ENCODE measurements at places on chromosomes 16 and 17.

GRCh38 chr17:42097691-42098631, at the start of gene ZNF385C:
ZNF385C (minus strand) TSS chr17:42098473; CDS start chr17:42063056, 35,417 bp downstream.
- DNase-seq: peak; percentile 62

- peak; percentile 42 for DNase-seq
Measured at GRCh38 chr17:58595194-58595792, 80.9 kb upstream of the MTMR4 start.

- no peak for DNase-seq
Measured at GRCh38 chr16:65500919-65501318, 379.1 kb upstream of the CDH11 start.

GRCh38 chr16:2257726-2258125, 6.3 kb upstream of the ECI1 start:
- no peak for DNase-seq

- DNase-seq: peak; percentile 91
Measured at GRCh38 chr16:11356573-11357331, 11.5 kb downstream of the RMI2 start.

- DNase-seq: no peak
Measured at GRCh38 chr16:19020689-19021088, 37.0 kb downstream of the TMC7 start.

DNA sequence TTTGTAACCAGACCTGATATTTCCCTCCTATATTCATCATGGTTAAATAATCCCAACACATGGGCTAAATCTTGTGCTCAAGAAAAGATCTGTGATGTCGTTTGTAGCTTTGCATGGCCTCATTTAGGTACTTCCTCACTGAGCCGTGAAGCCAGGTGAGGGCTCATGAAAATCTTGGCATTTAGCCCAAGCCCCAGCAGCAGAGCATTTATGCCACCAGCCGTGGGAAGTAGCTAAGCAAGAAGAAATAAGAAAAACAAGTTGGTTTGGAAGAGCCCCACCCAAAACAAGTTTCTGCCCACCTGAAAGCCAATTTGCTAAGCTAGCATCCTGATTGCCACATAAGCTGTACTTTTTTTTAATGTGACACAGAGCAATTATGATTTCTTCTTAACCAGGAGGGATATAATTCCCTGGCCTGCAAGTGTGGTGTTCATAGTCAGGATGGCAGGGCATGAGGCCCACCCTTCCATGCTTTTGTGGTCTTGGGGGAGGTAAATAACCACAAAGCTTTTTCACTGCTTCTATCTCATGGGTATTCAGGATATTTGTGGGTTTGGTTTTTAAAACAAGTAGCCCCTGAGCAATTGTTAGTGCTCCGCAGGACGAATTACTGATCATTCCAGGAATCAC, 10.5 kb downstream of the TMIGD1 start:
- no peak for DNase-seq

DNA sequence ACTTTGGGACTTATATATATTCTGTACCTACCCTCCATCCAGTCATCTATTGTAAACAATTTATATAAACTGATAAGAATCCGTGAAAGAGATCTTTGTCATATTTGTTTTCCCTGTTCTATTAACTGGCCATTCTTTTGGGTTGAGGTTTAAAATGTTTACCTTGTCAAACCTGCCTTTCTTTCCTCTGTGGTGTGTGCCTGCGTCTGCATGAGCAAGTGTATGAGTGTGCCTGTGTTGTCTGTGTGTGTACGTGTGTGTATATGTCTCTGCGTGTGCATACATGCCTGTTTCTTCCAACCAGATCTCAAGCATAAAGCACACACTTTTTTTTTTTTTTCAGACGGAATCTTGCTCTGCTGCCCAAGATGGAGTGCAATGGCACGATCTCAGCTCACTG, 201.5 kb downstream of the C16orf95 start:
- no peak for DNase-seq

DNA sequence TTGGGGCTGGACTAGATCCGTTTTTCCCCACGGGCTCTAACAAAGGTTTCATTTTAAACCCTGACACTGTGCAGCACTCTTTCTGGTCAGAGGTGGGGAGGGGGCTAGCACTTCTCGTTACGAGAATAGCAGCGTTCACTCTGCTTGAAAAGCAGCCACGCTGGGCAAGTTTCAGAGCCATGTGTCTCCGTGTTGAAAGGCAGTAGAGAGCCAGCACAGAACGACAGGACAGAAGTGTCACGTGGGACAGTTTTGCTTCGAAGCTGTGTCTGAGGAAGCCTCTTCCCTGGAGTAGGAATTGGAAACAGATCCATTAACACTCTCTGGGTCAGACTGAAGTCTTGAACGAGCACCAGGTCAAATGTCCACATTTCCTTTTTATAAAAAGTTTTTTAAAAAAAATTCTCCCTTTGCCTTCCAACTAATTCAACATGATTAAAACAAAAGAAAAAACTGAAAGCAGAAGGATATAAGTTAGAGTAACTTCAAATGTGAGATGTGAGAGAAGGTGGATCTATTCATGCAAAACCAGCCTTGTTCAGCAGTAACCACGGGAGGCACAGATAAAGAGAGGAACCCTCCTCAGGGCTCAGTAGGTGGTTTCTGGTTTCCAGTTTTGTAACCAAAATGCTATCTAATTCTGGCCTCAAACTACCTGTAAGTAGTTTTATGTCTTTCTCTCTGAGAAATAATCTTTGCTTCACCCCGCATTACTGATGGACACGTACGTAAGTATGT, 65.0 kb downstream of the SMG6 start:
- DNase-seq: no peak

Measured in GM23338 (cell line).